ENCODE measurements at places on chromosomes 3 and 15.

DNA sequence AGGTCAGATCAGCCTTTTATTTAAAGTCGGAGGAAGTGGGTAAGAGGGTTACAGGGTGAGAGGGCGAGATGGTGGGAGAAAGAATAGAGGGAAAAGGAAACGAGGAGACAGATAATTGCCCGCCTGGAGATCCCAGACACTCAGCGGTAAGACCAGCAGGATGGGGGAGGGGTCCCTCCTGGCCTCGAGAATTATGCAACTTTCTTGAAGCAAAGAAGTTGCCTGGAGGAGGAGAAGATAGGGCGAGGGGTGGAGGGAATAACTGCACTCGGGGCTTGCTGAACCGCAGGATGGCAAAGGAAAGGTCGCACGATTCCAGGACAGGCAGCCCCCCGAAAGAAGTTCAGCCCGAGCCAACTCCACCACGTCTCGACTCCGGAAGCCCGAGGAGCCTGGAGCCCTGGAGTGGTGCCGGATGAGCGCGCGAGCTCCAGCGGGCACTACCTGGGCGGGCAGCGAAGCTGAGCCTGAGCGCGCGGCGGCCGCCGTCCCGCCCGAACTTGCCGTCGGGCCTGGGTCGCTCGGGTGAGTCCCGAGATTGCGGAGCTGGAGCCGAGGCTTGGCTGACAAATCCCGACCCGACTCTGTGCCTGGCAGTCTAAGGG lies 402 bp downstream of the WWTR1 start:
- no peak for DNase-seq

GRCh38 chr15:77483425-77484140 lies 62.9 kb downstream of the HMG20A start:
- DNase-seq = no peak

GRCh38 chr3:158148218-158148617 lies 38.3 kb downstream of the RSRC1 start:
- no peak for DNase-seq

GRCh38 chr3:138172625-138173024 lies 2.1 kb downstream of the DBR1 start:
- DNase-seq = no peak

GRCh38 chr15:45551676-45552075 lies 29.1 kb upstream of the SLC30A4 start:
- DNase-seq = no peak

DNA sequence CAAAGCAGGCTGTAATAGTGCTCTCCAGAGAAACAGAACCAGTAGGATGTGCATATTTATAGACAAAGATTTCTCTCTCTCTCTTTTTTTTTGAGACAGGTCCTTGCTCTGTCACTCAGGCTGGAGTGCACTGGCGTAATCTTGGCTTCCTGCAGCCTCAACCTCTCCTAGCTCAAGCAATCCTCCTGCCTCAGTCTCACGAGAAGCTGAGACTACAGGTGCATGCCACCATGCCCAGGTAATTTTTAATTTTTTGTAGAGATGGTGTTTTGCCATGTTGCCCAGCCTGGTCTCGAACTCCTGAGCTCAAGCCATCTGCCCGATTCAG lies 67.1 kb upstream of the CHD2 start:
- DNase-seq = no peak
